ENCODE measurements at places on chromosomes 5 and 9. TPM values are rescaled to one million over a fixed set of nuclear protein-coding genes. Genes with fewer than 3 reads are reported as not detected.

DNA sequence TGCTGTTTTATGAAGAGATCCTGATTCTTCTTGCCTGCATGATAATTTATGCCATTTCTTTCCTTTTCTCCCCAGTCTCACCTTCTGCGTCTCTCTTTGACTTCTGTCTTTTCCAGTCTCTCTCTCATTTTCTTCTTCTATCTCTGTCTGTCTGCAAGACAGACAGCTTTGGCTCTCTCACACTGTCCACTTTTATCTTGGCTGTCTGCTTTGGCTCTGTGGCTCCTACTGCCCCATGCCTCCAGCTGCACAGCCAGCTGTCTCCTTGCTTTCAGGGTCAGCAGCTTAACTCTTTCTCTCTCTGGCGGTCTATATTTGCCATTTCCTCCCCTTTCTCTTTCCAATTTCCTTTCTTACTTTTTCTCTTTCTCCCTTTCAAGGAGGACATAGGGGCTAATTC lies 971.1 kb upstream of the COX7C start:
- DNase-seq, result no peak

DNA sequence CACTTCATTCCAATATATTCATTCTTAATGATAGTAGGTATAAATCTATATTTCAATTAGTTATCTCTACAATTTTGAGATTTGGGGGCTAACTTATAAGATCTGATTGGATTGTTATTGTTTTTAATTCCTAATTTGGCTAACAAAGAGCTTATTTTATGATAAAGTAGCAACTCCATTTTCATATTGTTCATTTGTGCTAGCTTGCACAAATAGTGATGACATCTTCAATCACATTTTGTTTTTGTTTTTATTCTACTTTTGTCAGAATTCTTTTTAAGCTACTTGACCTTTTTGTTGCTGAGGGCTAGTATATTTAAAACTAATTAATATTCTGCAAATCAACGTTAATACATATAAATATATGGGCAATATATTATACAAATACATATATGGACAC lies 22.8 kb downstream of the MARCHF3 start:
- DNase-seq, result no peak

DNA sequence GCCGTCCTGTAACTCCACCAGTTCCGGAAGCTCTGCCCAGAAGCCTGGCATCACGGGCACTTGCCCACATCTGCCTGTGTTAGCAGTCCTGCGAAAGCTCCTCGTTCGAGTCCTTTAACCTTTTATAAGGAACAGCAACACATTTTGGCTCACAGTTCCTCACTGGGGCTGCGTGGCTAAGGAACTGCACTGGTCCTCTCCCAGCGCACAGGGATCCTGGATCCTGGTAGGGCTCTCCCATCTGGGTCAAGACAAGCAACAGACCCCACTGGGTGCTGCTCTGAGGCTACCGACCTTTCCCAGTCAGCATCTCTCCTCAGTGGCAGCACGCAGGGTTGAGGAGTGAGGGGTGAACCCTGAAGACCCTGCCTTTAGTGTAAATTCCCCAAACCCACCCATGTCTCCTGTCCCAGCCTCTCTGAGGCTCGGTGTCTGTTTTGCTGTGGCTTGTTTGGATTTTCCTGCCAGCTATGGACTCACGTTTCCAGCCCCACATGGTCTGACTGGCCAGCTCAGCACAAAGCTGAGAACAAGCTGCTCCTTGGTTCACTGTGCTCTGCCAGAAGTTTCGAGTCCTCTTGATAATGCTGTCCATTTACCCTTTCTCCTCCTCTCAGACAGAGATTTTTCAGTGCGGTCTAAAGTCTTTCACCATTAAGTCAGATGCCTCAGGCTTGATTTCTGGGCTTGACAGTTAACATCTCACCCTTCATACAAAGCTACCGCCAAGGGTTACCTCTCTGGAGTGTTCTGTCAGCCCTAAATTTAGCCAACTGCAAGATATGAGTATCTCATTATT lies 80.0 kb downstream of the AK8 start:
- DNase-seq, result no peak

DNA sequence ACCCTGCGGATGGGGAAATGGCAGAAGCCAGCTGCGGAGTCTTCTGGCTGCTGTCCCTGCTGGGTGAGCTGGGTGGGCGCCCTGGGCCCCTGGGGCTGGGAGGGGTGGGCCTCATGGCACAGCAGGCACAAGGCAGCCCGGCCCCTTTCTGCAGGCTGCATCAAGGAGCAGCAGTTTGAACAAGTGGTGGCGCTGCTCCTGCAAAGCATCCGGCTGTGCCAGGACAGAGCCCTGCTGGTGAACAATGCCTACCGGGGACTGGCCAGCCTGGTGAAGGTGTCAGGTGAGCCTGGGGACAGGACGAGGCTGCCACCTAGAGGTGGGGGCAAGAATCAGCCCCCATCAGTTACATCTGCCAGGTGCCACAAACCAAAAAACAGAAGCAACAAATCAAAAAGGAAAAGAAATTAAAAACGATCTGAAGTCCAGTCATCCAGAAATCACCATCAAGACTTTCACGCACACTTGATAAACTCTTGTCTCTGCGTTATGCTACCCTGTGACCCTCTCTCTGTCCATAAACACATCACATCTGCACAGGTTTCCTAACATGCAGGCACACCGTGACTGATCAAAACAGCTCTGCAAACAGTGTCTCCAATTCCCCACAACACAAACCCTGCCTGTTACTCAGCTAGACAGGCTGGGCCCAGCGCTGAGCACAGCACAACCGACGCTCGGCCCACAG lies 13.9 kb downstream of the REXO4 start:
- DNase-seq, result peak; percentile 80

- peak; percentile 89 for DNase-seq
Observed at GRCh38 chr9:89606049-89606623, 1.3 kb downstream of the GADD45G start.

DNA sequence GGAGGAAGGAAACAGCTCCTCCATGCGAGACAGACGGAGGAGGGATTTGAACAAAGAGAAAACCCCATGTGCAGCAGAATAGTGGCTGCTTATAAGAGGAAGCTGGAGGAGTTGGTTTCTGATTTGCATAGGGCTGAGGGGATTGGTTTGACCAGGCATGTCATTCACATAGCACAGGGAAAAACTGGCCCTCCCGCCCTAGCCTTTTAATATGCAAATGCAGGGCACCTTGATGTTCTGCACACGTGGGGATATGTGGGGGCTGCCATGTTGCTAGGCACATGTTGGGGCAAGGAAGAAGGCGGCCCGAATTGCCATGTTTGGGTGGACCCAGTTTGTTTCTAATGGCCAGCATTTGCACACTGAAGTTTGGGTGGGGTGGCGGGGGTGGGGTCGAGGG lies 42.2 kb downstream of the OSMR start:
- no peak for DNase-seq

DNA sequence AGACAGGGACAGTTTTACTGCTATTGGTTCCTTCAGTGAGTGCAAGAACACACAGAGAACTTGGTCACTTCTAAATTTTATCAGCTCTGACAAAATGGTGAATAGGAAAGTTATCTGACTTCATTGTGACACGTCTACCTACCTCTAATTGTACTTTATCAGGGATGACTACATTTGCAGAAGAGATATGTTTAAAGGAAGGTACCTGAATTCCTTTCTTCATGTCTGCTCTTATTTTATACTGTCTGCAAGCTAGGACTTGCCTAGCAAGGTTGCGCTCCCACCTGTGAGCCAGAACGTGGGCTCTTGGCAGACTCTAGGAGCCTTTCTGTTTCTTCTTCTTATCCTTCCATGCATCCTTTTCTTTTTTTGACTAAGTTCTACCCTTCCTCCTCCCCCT lies 1.6 kb downstream of the SLC27A6 start:
- DNase-seq, result no peak

- no peak for DNase-seq
Observed at GRCh38 chr5:143148771-143149170, 254.7 kb downstream of the NR3C1 start.

DNA sequence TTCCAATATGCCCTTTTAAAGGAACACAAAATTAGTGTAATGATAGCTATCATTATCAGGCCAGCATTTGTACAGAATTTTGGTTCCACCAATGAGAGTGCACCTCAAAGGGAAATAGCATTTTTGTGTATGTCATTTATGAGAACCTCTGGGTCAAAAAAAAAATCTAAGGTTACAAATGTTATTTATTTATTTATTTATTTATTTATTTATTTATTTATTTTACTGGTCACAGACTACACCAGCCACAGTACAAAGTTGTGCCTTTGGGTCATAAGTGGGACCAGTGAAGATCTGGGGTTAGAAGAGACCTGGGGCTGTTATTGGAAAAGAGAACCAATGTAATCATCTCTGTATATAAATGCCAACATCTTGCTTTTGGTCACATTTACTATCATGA lies 523.9 kb downstream of the CETN3 start:
- DNase-seq, result no peak

GRCh38 chr5:12902611-12903010 lies 998.4 kb upstream of the CTNND2 start:
- DNase-seq, result no peak

GRCh38 chr9:38361473-38361850 lies 31.0 kb upstream of the ALDH1B1 start:
- no peak for DNase-seq

DNA sequence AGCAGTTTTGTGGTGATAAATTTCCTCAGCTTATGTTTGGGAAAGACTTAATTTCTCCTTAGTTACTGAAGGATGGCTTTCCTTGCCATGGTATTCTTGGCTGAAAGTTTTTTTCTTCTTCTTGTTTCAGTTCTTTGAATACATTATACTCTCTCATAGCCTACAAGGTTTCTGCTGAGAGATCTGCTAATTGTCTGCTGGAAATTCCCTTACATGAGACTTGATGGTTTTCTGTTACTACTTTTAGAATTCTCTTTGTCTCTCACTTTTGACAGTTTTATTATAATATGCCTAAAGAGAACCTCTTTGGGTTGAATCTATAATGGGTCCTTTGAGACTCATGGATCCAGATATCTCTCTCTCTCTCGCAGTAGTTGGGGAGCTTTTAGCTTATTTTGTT lies 693.6 kb downstream of the PRELID2 start:
- DNase-seq, result no peak

DNA sequence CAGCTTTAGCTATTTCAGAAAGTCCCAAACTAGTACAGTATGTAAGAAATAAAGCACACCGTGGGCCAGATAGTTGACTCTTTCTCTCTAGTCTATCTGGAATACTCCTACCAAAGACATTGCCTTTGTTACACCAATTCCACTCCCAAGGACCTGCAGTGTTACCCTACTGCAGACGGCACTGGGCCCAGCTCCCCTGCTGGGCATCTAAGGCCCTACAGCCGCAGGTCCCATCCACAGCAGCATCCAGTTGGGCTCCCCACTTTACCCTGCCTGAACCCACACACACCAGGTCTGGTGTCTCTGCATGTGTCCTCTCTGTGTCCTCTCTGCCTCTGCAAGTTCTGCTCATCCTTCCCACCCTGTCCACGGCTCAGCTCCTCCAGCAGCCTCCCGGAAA lies 22.5 kb downstream of the TNIP1 start:
- DNase-seq, result no peak

- no peak for DNase-seq
Observed at GRCh38 chr9:73847536-73847935, 649.6 kb upstream of the RORB start.

DNA sequence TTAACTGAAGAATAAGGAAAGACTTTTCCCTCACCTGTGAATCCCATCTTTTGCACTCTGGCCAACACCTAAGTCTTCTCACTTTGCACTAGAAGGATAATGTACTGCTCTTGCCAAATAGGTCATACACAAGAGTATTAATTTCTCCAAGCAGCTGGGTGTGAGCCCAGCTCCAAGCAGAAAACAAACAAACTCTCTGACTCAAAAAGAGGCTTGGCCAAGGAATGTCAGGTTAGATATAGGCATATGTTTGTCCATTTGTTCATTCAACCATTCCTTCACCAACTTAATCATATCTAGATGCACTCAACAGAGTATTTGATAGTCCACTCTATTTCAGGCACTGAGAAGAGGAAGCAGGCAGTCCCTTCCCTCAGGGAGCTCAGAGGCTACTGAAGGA lies 84.4 kb downstream of the HTR4 start:
- no peak for DNase-seq

- DNase-seq, result no peak
Observed at GRCh38 chr9:70222354-70222753, 36.4 kb upstream of the SMC5 start.

DNA sequence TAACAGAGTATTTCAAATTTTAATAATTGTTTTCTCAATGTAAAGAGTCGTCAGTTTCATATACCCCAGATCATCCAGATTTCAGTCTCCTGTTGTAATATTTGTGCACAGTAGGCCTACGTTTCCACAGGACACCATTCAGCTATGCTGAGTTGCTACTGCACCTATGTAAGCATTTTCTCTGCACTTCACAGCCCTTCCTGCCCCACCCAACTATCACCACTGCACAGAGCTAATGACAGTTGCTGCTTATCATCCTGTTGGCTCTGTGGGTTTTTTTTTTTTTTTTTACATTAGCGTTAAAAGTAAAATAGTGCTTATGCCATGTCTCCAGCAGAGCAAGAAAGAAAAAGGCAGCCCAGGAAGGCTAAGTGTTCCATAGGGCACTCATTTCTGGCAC lies 5.9 kb upstream of the PRKACG start:
- DNase-seq, result no peak

- no peak for DNase-seq
Observed at GRCh38 chr9:2628919-2629318, 7.3 kb downstream of the VLDLR start.

- DNase-seq, result no peak
Observed at GRCh38 chr5:104084896-104085295, 522.3 kb upstream of the NUDT12 start.

- no peak for DNase-seq
Observed at GRCh38 chr5:135535820-135536801, at the start of gene NEUROG1. NEUROG1 (minus strand) TSS chr5:135535964; CDS start chr5:135535690, 274 bp downstream.

DNA sequence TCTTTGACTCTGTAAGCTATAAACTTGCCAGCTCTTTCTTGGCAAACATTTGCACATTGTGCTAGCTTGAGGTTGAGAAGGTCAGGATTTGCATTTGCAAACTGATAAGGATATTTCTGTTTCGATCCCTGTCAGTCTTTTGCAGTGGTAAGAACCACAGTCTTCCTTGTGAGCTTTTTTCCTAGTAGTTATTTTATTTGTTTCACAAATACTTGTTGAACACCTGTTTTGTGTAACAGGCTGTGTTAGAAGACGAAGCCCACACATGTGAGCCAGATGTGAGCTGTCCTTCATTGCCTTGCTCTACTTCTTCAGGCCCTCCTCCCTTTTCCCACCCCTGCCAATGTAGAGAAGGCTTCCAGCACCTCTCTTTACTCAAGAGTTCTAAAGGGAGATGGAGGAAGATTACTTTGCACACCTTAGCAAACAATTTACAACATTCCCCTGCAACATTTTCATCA lies 327.0 kb upstream of the KLF4 start:
- DNase-seq, result no peak

The CCL27 gene
- total RNA-seq, result 0.44 TPM

The SPINK7 gene
- not detected for total RNA-seq

The TRIM14 gene
- total RNA-seq, result 20.2 TPM

The SLC6A3 gene
- not detected for total RNA-seq

The GLRA1 gene
- not detected for total RNA-seq

The TMEM8B gene
- total RNA-seq, result 6.4 TPM

The IFNA13 gene
- total RNA-seq, result not detected

The CATSPER3 gene
- 0.68 TPM for total RNA-seq

The AKNA gene
- 11.5 TPM for total RNA-seq

The OTP gene
- total RNA-seq, result not detected

The PDE6A gene
- total RNA-seq, result 0.50 TPM

The GPR151 gene
- not detected for total RNA-seq

The TRIM7 gene
- 10.4 TPM for total RNA-seq

The LHX3 gene
- total RNA-seq, result 0.22 TPM
